HuH-7.5 (cell line): ENCODE measurements at places on chromosomes 2 and 18.

GRCh38 chr2:9306911-9307310, 100.3 kb downstream of the ASAP2 start:
- DNase-seq = no peak

GRCh38 chr2:214180071-214180470, 230.8 kb upstream of the VWC2L start:
- no peak for DNase-seq

DNA sequence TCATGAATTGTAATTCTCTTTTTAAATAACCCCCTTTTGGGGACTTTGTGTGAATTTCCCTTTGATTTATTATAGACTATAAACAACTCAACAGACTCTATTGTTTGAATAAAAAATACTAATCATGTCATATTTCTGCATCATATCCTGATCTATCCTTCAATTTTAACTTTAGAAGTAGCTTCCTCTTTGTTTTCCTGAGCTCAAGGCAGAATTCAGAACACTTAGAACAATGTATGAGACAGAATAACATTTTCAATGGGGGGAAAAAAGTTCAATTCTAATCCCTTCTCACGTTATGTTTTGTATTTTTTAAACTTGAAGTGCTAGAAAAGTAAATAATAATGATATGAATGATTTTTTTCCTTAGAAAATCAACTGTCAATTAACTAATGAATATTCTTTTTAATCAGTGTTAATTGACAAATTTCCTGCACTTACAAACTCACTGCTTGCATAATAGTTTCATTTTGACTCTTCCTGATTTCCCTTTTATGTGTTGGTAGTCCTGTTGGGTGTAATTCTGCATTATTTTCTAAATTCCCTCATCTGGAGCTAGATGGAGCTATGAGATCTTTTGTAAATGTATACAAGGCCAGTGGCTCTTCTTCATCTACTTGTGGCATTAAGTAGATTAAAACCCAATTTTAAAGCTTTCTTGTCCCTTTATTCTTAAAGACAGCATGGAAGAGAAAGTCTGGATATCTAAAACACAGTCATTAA, 326.1 kb downstream of the PARD3B start:
- DNase-seq = no peak

DNA sequence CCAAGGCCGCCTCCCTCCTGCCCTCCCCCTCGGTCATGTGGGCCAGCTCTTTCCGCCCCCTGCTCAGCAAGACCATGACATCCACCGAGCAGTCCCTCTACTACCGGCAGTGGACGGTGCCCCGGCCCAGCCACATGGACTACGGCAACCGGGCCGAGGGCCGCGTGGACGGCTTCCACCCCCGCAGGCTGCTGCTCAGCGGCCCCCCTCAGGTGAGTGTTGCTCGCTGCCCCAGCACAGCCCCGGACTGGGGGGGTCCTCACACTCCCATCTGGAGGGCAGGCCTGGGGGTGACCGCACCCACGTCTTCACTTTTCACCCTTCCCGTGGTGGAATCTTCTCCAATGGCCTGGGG, 51.3 kb downstream of the NTSR2 start:
- DNase-seq = no peak

DNA sequence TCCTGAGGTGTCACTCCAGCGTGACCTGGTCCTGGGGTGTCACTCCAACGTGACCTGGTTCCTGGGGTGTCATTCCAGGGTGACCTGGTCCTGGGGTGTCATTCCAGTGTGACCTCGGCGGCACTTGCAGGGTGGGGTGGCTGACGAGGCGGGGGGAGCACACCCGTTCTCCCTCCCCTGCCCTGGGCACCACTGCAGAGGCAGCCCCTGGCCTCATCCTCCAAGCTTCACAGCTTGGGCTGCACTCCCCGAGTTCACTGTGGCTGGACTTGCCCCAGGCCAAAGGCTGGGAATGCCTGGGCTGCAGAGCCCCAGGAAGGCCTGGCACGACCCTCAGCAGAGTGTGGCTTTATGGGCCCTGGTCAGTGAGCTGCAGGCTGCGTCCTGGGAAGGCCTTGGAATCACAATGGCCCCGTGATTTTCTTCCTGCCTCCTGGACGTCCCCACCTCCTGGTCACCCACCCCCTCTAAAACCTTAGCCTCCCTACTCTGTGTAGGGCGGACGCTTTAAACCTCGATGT, 88.3 kb downstream of the NFATC1 start:
- DNase-seq = no peak

GRCh38 chr2:98769114-98769476, 38.2 kb upstream of the MGAT4A start:
- no peak for DNase-seq

GRCh38 chr2:19888831-19889230, 13.0 kb downstream of the TTC32 start:
- no peak for DNase-seq

GRCh38 chr2:25567406-25567805, 106.0 kb downstream of the DTNB start:
- peak; percentile 15 for DNase-seq

DNA sequence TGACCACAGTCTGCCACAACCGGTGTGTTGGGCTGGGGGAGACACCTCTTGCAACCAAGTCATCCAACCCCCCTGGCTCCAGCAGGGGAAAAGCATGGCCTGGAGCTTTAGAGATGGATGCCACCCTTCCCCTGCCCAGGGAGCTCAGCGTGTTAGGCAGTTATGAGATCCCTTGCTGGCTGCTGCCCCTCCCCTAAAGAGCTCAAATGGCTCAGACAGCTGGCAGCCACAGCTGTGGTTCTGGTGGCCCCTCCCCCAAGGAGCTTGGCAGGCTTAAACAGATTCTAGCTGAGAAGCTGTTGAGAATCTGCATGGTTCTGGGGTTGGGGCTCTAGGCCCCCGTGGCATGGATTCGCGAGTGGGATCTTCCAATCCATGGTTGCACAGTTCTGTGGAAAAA, 64.7 kb downstream of the TEX51 start:
- no peak for DNase-seq

DNA sequence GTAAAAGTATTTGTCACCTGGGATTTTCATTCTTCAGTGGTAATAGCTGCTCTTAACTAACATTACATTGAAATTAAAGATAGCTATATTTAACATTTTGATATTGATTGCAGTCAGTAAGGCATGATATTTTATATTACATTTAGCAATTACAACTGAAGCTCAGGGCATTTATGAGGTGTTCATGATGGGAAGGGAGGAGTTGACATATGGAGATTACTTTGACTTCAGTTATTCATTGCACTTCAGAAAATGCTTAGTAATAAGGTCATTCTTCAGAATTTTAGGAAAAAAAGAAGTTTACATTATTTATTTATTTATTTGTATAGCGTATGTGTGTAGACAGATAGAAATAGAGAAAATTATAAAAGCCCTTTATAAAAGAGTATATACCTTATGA, 352.0 kb downstream of the GALNT13 start:
- DNase-seq = no peak

- DNase-seq = no peak
Measured at GRCh38 chr2:10170256-10170655, 47.7 kb downstream of the RRM2 start.

GRCh38 chr2:88530081-88530480, 77.6 kb upstream of the FOXI3 start:
- no peak for DNase-seq

DNA sequence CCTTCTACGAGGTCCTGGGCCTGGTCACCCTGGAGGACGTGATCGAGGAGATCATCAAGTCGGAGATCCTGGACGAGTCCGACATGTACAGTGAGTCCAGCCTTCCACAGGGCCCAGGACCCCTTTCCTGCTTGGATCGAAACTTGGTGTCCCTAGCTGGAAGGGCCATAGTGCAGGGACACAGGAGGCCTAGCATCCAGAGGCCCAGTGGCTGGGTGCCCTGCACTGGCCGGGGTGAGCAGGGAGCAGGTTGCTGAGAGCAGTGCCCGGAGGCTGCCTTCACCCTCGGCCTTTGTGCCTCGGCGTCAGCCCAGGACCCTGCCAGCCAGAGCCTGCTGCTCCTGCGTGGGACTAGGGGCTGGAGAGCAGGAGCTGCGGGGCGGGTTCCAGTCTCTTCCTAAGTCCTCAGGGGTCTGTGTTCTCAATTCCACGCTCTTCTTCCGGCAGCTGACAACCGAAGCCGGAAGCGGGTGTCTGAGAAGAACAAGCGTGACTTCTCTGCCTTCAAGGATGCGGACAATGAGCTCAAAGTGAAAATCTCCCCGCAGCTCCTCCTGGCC, 18.9 kb upstream of the CNNM3 start:
- no peak for DNase-seq

DNA sequence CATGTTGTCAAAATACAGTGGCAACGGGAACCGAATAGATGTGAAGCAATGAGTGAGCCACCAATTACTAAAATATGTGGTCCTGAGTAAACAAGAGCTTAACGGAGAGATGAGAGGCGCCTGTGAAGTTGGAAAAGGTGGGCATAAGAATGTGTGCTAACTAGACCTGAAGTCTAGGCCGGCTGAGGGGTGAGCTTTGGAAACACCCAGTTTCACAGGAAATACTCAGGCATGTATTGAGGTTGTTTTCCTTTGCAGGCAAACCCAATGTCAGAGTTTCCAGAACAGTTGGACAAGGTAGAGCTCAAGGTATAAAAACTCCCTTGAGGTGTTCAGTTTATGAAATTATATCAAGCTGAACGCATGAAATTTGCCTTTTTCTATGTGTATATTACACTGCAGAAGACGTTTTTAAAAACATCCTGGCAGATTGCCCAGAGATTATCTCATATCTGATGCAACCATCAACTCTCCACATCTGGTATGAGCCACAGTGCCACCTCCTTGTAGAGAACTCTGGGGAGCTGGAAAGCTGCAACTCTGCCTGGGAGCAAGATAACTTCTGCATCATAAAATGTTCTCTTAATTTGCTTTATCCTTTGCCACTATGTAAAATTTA, 3.9 kb upstream of the WDSUB1 start:
- peak; percentile 12 for DNase-seq

GRCh38 chr18:36195427-36196122, 8.3 kb downstream of the MOCOS start:
- DNase-seq = no peak

DNA sequence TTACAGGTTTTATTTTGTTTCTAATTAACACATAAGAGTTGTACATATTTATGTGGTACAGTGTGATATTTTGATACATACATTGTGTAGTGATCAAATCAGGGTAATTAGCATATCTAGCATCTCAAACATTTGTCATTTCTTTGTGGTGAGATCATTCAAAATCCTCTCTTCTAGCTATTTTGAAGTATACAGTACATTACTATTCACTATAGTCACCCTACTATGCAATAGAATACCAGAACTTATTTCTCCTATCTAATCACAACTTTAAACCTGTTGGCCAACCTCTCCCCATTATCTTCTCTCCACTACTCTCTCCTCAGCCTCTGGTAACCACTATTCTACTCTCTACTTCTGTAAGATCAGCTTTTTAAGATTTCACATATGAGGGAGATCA, 325.8 kb downstream of the CYP26B1 start:
- no peak for DNase-seq

GRCh38 chr18:6055711-6056110, 160.4 kb upstream of the TMEM200C start:
- no peak for DNase-seq

GRCh38 chr2:23828986-23829385, 97.9 kb downstream of the ATAD2B start:
- no peak for DNase-seq

GRCh38 chr18:3071676-3072075, 58.7 kb upstream of the LPIN2 start:
- DNase-seq = no peak

- peak; percentile 93 for DNase-seq
Measured at GRCh38 chr2:42055573-42056514, 8.0 kb downstream of the PKDCC start.

GRCh38 chr2:191245869-191246531, 796 bp downstream of the MYO1B start:
- DNase-seq = peak; percentile 44

- no peak for DNase-seq
Measured at GRCh38 chr2:114128263-114128662, 238.4 kb downstream of the ACTR3 start.
